ENCODE measurements at places on chromosomes 16 and 17.

GRCh38 chr16:69880640-69881133 is 70.4 kb upstream of the CLEC18A start:
- no peak for DNase-seq

GRCh38 chr17:72974605-72975232 is 117.8 kb downstream of the SLC39A11 start:
- DNase-seq = no peak

DNA sequence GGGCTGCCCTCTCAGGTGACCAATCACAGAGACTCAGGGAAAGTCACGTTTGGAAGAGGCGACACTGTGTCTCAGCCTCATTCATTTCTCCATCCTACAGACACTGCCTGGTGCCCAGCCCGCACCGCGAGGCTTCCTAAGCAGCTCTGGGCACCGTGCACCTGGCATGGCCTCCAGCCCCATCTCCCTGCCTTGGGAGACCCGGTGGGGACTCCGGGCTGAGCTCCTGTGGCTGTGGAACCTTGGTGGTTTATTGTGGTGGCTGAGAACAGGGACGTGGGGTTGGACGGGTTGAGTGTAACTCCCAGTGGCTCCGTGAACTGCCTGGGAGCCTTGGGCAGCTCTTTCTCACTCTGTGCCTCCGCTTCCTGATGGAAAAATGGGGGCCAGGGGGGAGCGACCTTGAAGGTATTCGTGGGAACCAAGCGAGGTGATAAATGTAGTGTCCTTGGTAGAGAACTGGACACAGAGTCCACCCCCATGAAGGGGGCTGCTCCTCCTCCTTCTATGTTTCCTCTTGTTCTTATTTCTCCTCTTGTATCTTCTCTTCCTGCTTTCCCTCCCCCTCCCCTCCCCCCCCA is 215.4 kb downstream of the SEC14L1 start:
- no peak for DNase-seq

DNA sequence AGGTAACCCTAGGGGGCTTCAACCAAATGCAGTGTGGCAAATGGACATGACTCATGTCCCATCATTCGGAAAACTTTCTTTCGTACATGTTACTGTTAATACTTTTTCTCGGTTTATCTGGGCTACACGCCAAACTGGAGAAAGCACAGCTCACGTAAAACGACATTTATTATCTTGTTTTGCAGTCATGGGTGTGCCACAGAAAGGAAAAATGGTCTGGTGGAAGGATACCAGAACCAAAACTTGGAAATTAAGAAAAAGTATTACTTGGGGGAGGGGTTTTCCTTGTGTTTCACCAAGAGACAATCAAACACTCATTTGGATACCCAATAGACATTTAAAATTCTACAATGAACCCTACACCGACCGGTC is 23.6 kb downstream of the ALOX15B start:
- DNase-seq = no peak

DNA sequence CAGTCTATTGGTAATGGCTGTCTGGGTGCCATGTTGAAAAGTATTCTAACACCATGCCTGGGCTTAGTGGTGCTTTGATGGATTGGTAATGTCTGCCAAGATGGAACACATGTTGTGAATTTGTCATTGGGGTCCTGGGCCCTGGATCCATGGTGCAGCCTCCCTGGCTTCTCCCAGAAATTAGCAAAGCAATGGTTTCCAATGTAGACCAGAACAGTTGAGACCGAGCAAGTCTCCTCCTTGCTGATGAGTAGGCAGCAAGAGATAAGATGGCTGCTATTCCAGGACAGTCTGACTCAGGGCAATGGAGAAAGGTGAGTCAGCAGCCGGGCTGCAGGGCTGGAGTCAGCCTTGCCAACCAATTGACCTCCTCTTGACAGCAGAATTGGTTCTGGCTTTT is 30.8 kb downstream of the GPR139 start:
- no peak for DNase-seq

- no peak for DNase-seq
These were observed 486.4 kb upstream of the KIF2B start for GRCh38 chr17:53336281-53336680.

DNA sequence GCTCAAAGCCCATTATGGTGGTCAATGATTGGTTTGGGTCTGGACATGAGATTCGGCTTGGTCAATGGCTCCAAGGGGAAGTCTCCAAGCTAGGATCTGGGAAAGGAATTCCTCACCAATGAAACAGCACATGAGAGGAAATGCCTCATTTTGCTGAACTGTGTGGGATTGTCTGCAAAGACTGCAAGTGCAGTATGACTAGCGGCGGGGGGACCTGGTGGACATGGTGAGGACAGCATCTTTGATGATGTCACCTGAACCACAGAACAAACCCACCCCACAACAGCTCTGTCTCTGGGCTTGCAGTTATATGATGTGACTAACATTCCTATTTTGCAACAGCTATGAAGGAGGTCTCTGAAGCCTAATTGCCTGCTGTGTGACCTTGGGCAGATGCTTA is 50.6 kb upstream of the NKD1 start:
- no peak for DNase-seq

- no peak for DNase-seq
These were observed 37.7 kb downstream of the REXO5 start for GRCh38 chr16:20844054-20844453.

GRCh38 chr17:59167571-59168001 is 12.0 kb downstream of the PRR11 start:
- DNase-seq = no peak

DNA sequence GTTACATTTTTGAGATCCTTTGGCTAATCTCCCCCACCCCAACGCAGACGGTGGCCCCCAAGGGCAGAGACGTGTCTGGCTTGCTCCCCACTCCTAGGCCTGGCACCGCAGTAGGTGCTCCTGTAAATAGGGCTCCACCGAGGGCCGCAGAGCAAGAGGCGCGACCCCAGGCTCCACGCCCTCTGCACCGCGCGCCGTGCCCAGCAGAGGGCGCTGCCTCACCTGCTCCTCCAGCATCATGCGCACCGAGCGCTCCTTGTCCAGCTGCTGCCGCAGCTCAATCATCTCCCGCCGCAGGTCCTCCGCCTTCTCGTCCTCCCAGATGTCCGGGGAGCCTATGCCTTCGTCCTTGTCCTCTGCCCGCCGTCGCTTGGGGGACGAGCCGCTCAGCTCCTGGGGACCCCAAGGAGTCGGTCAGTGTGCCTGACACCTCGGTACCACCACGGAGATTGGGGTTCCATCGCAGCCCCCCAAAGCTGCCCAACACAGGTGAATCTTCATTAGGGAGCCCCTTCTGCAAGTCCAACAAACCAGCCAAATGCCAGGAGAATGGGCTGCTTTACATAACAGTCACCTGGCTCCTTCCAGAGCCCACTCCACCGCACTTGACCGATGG is 11.2 kb downstream of the TFAP4 start:
- DNase-seq = no peak

GRCh38 chr16:84237994-84238750 is 1.6 kb downstream of the KCNG4 start:
- DNase-seq = no peak

- DNase-seq = no peak
These were observed 24.4 kb downstream of the ATP6V0D1 start for GRCh38 chr16:67456391-67457081.

DNA sequence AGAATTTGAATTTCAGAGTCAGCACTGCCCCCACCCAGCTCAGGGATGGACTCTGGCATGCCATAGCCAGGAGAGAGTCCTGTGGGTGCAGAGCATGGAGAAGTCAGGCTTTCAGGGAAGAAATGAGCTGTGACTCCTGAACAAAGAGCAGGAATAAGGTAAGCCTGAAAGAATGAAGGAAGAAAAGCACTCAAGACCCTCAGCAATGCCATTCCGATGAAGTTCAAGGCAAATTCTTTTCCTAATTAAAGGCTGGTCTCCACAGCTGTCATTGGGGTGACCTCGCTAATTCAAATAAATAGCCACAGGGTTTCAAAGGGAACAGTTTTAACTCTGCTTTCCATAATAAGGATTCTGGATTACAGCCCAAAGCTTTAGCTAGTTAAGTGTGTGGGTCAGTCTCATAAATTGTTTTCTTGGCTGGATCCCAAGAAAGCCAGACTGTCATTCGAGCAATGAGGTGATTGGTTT is 31.7 kb downstream of the TOM1L2 start:
- peak; percentile 29 for DNase-seq

DNA sequence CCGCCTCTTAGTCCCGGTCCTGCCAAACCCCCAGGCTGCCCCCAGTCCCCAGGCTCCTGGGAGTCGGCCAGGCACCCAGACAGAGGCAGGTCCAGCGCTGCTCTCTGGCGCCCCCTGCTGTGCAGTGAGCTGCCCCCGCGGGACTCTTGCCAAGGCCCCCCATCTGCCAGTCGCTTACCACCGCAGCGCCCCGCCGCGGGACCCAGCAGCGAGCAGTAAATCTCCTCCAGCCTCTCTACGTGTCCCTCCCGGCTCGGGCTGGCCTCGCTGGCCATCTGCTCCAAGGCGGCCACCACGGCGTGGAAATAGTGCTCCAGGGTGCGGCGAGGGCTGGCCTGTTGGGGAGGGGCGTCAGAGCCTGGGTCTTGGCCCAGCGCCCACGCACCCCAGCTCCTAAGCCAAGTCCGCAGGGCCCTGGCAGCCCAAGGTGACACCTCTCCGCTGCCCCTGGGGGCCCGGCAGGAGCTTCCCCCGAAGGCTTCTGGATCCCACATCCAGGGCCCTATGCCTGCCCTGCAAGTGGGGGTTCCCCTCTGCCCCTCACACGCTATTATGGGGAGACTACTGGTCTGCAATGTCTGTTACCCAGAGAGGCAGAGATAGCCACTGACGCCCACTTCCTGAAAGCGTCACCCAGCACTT is 33.7 kb upstream of the MFSD6L start:
- DNase-seq = no peak

DNA sequence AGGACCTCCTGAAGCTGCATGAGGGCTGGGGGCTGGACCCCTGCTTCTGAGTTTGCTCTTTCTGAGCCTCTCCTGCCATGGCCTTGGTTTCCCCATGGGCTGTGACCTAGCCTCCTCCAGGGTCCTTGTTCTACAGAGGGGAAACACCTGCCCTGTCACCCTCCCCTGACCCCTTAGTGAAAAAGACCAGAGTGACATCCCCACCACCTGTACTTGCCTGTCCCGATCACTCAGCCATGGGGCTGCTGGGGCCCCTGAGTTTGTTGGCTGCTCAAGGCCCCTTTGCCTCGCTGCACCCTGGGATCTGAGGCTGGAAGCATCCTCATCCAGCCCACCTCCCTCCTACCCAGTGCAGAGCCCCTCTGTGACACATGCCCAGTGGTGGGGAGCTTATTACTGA is 800 bp downstream of the NOD2 start:
- no peak for DNase-seq

- peak; percentile 88 for DNase-seq
These were observed 10.3 kb upstream of the HAS3 start for GRCh38 chr16:69095193-69095592.

GRCh38 chr16:78227855-78228254 is 128.4 kb downstream of the WWOX start:
- DNase-seq = peak; percentile 12

- DNase-seq = no peak
These were observed 3.6 kb downstream of the USP31 start for GRCh38 chr16:23145608-23146007.

- no peak for DNase-seq
These were observed 20.1 kb downstream of the GID4 start for GRCh38 chr17:18059283-18059682.

- no peak for DNase-seq
These were observed 7.2 kb downstream of the SMTNL2 start for GRCh38 chr17:4591529-4591928.

- DNase-seq = no peak
These were observed 120.9 kb downstream of the PRKCA start for GRCh38 chr17:66423056-66423955.

DNA sequence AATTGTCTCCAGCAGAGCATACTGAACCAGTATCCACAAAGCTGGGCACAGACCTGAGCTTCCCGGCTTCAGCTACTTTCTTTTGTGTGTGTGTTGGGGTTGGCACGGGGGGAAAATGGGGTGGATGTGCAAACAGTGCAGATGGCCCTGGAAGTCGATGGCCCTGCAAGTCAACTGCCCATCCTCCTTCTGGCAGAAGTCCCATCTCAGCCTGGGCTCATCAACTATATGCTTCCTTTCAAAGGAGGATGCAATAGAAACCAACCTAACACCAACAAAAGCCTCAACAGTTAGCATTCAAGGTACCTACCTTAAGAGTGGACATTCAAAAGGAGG is 55.7 kb downstream of the SOX9 start:
- DNase-seq = peak; percentile 58

GRCh38 chr17:36934144-36934691 is 3.1 kb upstream of the LHX1 start:
- DNase-seq = no peak

DNA sequence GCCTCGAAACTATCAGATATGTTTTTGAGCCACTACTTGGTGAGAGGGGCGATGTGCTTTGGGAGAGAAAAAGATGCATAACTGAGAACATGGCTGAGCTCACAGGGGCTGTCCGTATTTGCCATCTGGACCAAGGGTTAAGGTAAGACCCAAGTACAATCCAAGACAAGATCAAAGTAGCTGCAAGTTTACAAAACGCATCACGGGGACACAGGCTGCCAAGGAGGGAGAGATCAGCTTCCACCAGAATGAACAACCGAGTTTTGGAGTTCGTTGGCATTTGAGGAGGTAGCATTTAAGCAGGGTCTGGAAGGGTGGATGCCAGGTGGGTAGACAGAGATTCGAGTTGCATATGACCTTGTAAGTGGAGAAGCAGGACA is 2.2 kb downstream of the PITPNC1 start:
- DNase-seq = no peak

DNA sequence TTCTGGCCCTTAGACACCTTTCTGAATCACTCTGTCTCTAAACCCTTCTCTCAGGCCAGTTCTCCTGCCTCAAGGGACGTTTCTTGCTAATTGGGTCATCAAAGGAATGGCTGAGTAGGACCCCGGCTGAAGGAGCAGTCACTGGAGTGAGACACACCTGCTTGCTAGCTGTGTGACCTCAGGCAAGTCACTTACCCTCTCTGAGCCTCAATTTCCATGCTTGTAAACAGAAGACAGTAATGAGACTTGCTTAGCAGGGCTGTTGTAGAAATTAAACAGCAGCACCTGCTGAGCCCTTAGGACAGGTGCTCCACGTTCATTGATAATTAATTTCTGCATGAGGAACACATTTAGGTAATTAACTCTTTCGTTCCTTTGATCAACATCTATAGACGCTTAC is 6.8 kb downstream of the CIBAR2 start:
- no peak for DNase-seq

GRCh38 chr16:74226338-74226954 is 70.2 kb upstream of the PSMD7 start:
- peak; percentile 11 for DNase-seq

DNA sequence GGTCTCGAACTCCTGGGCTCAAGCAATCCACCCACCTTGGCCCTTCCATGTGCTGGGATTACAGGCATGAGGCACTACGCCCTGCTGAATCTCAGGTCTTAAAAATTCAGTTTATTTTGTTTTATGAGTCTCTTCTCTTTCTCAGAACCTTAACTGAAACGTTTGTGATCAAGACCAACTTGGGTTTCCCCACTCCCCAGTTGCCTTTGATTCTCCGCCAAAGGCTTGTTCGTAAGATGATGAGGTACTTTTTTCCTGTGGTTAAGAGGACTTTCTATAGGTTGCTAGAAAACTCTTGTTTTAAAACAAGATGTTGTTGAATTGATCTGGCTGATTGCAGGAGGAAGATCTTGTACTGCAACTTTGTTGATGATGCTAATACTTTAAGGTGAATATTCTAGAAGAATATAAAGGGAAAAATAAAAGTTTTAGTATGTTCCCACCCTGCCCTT is 11.7 kb downstream of the ABCC1 start:
- no peak for DNase-seq

Measured in NCI-H1092 (cell line).